Natural killer cell treated with Interleukin-12 subunit alpha and Interleukin-12 subunit beta and Interleukin-15 and Interleukin-18, amount 100 ng/mL, for 72 hours (primary cell): ENCODE measurements at places on chromosomes 7 and 10. TPM values are rescaled to one million over a fixed set of nuclear protein-coding genes. Genes with fewer than 3 reads are reported as not detected.

SLC13A4 gene
- total RNA-seq, result not detected

EPHA1 gene
- not detected for total RNA-seq

LGI1 gene
- not detected for total RNA-seq

DNA sequence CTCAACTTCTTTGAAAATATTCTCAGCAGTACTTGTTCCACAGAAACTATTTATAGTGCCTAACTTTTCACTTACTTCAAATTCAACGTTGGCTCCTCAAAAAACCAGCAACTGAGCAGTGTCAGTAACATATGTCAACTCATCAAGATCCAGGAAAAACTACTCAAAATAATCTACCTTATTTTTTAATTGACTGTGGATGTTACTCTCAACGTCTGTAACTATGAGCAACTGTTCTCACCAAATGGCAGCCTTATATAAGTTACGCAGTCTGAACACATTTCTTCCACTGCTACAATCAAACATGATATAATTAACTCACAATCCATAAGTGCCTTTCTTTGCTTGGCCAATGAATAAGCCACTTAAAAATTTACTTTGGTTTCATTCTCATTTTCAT is 77.8 kb downstream of the SP8 start:
- no peak for DNase-seq

DNA sequence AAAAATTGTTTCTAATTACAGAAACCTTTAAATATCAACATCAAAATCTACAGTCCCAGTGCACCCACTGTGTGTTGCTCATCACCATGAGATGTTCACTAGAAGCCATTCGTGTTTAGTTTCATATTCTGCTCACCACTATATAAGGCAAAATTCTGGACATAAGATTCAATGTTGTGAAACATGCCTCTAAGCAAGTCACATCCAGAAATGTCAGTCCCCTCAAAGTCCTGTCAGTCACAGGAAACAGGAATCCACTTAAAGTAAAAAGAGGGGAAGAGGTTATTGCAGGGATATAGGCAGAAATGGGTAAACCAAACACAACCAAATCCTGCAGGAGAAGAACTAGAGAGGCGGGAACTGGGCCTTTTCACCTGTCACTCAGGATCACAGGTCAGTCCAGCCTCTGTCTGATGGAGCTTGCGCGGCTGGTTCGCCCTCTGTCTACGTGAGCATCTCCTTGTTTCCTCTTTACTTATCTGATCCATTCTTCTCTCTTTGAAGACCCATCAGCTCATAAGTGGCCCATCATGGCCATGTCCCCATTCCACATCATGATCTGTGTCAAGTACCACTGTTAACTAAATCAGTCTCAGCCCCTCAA is 58.4 kb downstream of the MYPN start:
- no peak for DNase-seq

DNA sequence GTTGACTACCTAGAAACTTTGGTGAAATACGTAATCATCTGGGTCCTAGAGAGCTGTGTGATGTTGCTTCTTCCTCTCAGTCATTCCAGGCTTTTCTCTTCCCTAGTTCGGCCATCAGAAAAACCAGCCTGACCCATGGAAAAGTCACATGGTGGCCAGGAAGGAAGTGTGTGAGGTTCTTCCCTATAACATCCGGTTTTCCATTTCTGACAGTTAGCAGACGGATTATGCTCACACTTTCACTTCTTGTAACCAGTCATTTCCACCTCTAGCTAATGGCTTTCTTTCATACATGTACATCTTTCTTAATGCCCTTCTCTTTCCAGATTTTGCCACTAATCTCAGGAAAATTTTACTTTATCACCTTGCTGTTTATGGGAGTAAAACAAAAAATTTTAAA is 110.0 kb upstream of the GLCCI1 start:
- DNase-seq, result no peak

GRCh38 chr10:18500576-18500975 is 150.8 kb downstream of the NSUN6 start:
- no peak for DNase-seq

DNA sequence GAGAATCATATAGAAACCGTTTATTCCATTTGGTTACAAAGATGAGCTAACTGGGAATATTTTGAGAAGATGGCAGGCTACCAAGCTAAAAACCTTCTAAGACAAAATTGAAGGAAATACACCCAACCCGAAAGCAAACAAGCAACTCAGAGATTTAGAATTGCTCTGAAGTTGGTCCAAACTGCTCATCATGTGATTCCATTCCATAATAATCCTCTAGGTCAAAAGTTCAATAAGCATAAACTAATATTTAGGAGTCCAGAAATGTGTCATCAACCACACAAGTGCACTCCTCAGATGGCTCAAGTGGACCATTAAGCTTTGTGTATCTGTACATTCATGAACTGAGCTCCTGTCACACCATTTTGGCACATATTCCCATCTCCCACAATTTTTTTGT is 28.7 kb downstream of the DGKI start:
- no peak for DNase-seq
